NCI-H2227 treated with DMSO at 0.1 percent for 48 hours (cell line): ENCODE measurements at places on chromosomes 3 and 15.

- DNase-seq, result no peak
Observed at GRCh38 chr3:197362081-197362480, 63.7 kb upstream of the DLG1 start.

- DNase-seq, result no peak
Observed at GRCh38 chr3:196115678-196116083, 33.8 kb upstream of the TFRC start.

- DNase-seq, result no peak
Observed at GRCh38 chr3:98560911-98561310, 29.1 kb downstream of the GPR15 start.

- DNase-seq, result no peak
Observed at GRCh38 chr15:50117431-50118027, 1.5 kb downstream of the ATP8B4 start.

DNA sequence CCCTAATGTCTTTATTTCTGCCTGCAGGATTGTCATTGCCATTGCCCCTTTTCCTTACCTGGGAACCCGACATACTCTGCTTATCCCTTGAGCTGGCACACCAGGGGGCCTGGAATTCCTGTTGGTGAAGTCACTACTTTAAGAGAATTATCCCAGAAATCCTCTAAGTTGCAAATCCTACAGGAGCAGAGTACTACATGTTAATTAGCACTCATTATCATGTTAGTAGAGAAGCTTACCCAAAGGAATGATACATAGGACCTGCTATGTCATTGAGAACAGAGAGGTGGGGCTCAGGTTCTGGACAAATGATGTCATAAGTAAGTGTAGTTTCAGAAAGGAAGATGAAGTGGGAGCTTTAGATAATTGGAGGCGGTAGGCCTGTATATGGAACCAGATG, 27.4 kb downstream of the SCG5 start:
- DNase-seq, result no peak

DNA sequence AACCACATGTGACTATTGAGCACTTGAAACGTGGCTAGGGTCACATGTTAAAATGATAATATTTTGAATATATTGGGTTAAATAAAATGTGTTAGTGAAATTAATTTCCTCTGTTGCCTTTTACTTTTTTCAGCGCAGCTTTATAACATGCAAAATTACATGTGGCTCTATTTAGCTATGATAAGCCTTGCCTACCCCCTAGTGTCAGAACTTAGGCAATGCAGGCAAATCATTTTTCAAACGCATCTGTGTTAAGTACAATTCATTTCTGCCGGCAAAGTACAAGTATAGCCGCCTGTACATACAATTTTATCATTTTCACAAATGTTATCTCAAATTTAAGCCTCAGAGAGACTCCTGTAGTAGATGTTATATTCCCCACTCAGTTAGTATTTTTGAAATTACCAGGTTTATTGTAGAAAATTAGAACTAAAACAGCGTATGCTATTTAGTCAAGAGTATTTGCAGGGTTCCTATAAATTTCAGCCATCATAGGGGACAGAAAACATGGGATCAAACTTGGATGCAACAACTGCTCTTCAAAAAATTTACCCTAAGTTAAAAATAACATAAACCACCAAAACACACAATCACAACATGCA, 56.1 kb downstream of the TAFA4 start:
- DNase-seq, result peak; percentile 24

- no peak for DNase-seq
Observed at GRCh38 chr15:80923668-80924067, 66.0 kb downstream of the MESD start.

GRCh38 chr3:110589341-110589740, 482.3 kb upstream of the NECTIN3 start:
- no peak for DNase-seq
